Left ventricle myocardium inferior (tissue), 1 donor: ENCODE measurements at places on chromosomes 6 and 20.

DNA sequence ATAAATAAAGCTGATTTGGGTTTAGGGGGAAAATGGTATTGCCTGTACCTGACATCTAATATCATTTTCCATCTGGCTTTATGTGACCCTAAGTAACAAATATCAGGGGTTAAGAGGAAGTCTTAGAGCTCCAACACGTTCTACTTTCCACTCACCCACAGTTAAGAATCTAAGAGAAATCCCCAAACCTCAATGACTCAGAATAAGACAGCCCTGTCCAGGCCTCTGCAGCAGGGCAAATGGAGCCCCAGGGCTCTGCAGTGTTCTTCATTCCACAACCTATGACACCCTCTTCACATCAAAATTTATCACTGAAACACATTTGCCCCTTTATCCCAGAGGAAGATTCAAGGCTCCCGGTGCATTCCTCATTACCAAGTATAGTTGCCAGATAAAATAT lies 20.3 kb upstream of the TENT5A start:
- H3K27me3 ChIP-seq = no peaks in the 10 kb centered on the region
- no peaks in the 10 kb centered on the region for H3K36me3 ChIP-seq
- no peak for DNase-seq

DNA sequence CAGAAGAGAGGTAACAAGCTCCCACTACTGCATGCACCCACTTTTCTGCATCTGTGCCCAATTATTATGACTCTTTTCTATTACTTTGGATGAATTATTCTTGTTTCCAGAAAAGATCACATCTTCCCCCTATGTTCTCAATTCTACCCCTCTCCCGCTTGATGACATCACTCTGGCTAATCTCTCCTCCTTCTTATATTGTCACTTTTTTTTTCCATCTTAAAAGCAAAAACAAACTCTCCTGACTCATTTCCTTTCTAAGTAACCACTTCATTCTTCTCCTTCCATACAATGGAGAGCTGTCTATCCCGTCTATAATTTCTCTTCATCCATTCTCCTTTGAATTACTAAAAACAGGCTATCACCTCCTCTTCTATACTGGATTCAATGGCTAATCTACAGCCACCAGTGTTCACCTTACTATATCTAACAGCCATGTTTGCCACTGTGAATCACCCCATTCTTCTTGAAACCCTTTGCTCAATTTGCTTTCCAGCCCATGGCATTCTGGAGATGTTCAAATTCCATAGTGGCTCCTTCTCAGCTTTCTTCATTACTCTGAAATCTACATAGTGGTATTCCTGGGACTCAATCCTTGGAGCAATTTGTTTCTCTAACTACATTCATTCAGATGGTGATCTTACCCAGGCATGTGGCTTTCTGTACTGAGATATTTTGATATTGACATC lies 378.4 kb downstream of the ARHGAP18 start:
- DNase-seq = no peak
- peaks cover 68% of the 10 kb centered on the region for H3K36me3 ChIP-seq
- no peaks in the 10 kb centered on the region for H3K27me3 ChIP-seq
- H3K4me3 ChIP-seq = no peak overlapping the region
- peaks cover 4% of the 10 kb centered on the region for H3K4me1 ChIP-seq

DNA sequence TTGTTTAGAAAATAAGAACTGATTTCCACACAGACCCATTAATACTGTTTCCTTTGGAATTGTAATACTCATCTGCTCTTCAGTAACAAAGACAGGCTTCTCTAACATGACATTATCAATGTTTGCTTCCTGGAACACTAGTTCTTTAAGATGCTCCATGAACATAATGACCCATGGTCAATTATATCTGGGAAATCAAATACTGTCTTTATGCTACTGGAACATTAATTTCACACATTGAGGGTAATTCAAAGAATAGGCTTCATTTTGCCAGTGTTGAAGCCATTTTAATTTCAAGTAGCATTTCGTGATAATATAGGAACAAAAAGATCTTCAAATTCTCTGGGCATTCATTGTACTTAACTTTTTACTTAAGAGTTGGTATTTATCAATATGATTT lies 80.9 kb downstream of the OPN5 start:
- no peaks in the 10 kb centered on the region for H3K4me1 ChIP-seq
- H3K27me3 ChIP-seq = no peaks in the 10 kb centered on the region
- H3K27ac ChIP-seq = no peak overlapping the region
- no peaks in the 10 kb centered on the region for H3K36me3 ChIP-seq
- no peak for DNase-seq

DNA sequence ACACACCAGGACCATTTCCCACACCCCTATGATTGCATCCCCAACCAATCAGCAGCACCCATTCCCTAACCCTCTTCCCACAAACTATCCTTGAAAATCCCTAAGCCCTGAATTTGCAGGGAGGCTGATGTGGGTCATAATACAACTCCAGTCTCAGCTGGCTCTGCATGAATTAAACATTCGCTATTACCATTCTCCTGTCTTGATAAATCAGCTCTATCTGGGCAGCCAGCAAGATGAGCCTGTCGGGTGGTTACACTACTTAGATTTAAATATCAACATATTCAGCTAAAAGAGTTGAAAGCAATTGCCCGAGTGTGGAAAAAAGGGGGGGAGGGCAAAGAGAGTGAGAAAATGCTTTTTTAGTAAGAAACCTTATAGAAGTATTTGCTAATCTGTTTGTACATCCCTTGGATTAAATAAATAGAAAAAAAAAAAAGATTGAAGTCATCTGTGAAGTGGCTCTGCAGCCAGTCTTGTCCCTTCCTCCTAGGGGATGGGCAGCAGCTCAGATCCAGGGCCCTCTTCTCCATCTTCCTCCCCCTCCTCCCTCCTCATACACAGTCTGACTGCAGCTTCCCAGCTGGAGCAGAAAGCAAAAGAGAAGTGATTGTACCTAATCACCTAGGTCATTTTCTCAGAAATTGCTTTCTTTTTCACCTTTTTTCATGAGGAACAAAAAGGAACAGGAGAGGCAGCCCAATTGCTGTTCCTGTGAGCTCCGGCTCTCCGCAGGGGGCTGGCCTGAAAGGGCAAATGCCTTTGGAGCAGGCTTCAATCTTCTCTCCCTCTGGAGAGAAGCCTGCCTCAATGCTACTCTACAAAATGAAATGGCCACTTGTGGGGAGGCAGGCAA lies 356.6 kb upstream of the SULF2 start:
- H3K36me3 ChIP-seq = no peaks in the 10 kb centered on the region
- no peaks in the 10 kb centered on the region for H3K4me1 ChIP-seq
- peaks cover 64% of the 10 kb centered on the region for H3K27me3 ChIP-seq
- no peak overlapping the region for H3K4me3 ChIP-seq
- H3K27ac ChIP-seq = no peak overlapping the region

GRCh38 chr6:22598339-22598738 lies 29.0 kb downstream of the HDGFL1 start:
- H3K36me3 ChIP-seq = no peaks in the 10 kb centered on the region
- H3K4me3 ChIP-seq = no peak overlapping the region
- peaks cover 13% of the 10 kb centered on the region for H3K4me1 ChIP-seq
- H3K27ac ChIP-seq = no peak overlapping the region
